ENCODE measurements at places on chromosomes 4 and X.

DNA sequence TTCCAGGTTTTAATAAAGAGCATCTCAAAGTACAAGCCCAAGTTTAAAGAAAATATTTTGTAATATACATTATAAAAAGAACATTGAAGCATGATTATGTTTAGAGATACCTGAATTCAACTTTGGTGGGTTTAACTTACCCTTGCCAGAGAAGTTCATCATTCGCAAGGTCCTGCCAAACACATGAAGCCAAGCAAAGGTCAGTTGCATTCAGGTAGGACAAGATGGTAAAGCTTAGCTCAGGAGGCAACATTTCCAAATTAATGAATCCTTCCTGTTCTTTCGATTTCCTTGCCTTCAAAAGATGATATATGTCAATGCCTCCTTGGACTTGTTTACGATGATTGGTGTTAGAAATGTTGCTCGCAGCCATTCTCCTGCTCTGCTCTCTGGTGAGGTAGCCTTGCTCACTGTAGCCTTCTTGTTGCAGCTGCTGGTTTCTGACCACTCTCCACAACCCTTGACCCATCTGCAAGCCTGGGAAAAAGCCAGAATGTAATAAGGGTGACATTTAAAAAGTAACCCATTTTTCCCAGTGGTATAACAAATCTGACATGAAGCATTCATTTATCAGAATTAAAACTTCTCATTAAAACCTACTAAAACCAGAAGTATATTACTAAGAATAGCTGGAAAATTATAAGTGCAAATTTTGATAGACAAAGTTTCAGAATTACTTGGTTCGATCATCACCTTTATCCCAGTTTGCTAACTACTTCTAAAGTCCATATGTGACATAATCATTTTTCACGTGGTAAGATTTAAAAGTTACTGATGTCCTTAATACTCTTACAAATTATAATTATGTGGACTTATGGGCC, 20.6 kb downstream of the FBXO8 start:
- DNase-seq = no peak

- DNase-seq = no peak
Measured at GRCh38 chr4:165588534-165589315, 209.9 kb downstream of the CPE start.

DNA sequence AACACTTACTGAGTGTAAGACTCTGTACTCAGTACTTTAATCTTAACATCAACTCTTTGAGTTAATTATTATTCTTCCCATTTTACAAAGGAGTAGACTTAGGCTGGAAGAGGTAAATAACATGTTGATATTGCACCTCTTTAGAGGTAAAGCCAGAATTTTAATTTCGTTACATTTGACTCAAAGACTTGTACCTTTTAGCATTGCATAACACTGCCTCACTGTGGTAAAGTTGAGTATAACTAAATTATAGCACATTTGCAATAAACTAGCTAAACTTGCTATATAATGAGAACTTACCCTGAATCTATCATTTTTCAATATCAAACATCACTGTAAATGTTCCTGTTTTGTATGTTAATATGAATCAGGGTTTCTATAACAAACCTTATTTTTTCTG, 218.5 kb downstream of the PRR32 start:
- DNase-seq = no peak

DNA sequence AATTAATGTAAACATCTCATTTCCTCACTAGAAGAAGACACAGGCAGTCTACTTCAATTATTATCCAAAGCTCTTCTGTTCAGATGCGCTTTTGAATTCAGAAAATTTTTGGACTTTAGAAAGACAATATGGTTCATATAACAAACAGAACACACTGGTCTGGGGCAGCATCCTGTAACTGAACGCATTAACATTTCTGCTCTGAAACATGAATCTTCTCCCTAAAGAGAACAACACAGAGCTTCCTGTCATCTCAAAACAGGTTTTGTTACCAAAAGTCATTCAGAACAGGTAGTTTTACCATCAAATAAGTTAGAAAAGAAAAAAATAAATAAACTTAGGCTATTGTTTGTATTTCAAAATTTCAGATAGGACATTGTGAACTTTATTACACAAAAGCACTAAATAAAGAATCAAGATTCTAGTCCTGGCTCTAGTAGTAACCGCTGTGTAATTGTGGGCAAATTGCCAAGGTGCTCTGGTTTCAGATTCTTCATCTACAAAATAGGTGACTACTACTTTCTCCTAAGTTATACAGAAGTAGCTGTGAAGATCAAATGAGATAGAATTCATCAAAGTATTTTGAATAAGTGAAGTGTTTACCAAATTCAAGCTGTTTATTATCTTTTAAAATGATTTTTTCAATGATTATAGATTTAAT, 252.3 kb upstream of the RASGEF1B start:
- DNase-seq = no peak

DNA sequence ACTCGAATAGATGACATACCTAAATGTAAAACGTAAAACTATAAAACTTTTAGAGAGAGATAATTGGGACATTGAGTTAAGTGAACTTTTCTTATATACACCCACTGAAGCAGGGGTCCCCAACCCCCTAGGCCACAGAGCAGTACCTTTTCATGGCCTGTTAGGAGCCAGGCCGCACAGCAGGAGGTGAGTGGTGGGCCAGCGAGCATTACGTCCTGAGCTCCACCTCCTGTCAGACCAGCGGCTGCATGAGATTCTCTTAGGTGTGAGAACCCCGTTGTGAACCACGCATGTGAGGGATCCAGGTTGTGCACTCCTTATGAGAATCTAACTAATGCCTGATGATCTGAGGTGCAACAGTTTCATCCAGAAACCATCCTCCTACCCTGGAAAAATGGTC, 114.8 kb downstream of the HMX1 start:
- DNase-seq = no peak

GRCh38 chrX:38402118-38402517, 49.7 kb downstream of the OTC start:
- no peak for DNase-seq

GRCh38 chrX:133454491-133454914, 39.2 kb upstream of the GPC4 start:
- DNase-seq = no peak

DNA sequence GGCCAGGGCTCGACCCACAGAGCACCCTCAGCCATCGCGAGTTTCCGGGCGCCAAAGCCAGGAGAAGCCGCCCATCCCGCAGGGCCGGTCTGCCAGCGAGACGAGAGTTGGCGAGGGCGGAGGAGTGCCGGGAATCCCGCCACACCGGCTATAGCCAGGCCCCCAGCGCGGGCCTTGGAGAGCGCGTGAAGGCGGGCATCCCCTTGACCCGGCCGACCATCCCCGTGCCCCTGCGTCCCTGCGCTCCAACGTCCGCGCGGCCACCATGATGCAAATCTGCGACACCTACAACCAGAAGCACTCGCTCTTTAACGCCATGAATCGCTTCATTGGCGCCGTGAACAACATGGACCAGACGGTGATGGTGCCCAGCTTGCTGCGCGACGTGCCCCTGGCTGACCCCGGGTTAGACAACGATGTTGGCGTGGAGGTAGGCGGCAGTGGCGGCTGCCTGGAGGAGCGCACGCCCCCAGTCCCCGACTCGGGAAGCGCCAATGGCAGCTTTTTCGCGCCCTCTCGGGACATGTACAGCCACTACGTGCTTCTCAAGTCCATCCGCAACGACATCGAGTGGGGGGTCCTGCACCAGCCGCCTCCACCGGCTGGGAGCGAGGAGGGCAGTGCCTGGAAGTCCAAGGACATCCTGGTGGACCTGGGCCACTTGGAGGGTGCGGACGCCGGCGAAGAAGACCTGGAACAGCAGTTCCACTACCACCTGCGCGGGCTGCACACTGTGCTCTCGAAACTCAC, 3.6 kb downstream of the MID1IP1 start:
- DNase-seq = peak; percentile 26

GRCh38 chrX:13090027-13090338, 45.6 kb upstream of the FAM9C start:
- DNase-seq = no peak

DNA sequence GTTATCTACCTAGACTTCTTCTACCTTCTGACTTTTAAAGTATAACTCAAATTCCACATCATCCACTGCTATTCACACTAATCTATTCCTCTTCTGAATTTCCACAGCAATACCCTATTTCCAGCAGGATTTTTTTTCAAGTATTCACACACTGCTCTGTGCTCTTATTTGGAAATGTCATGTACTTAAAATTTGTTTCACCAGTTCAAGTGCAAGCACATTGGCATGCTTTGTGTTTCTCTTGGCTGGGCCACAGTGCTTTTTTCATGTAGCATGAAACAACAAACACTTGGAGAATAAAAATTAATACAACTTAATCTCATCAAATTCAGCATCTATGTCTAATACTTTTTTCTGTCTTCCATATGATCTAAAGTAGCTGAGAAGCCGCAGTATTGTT, 161.8 kb upstream of the PCDH18 start:
- no peak for DNase-seq

DNA sequence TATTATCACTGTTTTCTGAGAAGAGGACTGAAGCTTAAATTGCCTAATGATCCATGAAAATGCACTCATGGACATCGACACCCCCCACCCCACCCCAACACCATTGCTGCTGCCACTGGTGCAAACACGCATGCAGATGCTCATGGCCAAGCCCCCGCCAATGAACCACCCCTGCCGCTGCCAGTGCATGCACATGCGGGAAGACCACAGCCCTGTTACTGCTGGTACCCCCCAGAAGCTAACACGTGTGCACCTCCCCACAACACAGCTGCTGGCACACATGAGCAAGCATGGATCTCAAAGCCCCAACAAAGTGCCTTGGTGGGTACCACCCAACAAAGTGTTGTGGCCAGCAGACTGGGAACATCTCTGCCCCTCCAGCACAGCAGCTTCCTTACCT, 594.1 kb upstream of the FAT1 start:
- no peak for DNase-seq

DNA sequence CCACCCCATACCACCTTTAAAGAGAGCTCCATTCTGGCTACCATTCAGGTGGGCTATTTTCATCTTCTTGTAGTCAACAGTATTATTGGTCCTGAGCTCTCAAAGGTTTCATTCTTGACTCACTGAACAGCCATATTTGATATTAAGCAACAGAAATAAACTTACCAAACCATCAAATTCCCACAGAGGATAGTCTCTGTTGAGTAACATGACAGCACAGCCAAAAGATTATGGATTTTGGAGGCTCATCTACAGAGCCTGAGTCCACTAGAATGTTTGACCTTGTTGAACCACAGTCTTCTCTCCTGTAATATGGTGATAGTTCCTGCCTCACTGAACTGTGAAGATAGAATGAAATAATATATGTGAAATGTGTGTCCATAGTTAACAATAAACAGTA, 276.3 kb upstream of the LDB2 start:
- no peak for DNase-seq

GRCh38 chr4:47668810-47669408, 169.0 kb downstream of the CORIN start:
- peak; percentile 13 for DNase-seq

DNA sequence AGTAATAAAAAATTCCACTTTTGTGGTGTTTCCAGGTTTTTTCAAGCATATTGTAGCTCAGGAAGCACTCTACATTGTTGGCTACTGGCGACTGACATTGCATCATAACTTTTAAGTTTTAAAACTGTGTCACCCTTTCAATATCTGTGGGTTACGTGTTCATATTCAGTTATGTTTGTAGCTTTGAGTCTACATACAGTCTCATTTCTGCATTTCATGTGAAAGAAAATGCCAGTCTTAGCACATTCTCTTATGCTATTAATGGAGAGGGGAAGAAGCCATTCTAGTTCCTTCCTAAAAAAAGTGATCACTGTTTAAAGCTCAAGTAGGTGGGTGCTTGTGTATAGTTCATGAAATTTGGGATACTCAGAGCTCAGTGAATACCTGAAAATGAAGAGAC, 38.1 kb downstream of the DIAPH2 start:
- no peak for DNase-seq

GRCh38 chr4:165364452-165365080, 14.2 kb upstream of the CPE start:
- no peak for DNase-seq

DNA sequence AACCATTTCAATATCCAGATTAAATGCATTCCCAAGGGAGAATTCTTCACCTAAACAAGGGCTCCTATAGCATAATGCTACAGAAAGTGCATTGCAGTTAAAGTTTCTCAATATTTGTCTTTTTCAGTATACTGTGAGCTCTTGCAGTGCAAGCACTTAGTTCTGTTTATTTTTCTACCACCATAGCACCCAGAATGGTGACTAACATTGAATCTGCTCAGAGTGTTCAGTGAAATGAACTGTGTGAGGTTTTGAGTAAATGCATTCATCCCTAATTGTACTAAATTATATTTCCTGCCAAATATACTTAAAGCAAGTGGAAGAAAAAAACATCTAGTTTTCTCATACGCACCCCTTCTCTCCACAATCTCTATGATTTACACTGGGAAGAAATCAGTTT, 383.9 kb downstream of the PCDH7 start:
- no peak for DNase-seq

DNA sequence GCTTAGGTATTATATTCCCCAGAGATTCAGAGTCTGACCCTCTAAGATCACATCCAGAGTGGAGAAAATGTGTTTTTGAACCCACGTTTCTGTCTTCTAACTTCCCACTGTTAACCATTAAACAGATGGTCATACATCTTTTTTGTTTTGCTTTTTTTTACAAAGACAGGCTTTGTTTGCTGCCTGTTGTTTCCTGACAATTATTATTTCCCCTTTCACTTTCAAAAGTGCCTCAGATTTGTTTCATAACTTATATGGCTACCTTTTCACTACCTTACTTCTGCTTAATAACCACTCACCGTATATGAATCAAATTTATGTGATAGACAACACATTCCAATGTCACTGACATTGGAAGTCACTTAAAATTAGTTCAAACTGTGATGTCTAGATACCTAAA, 142.2 kb downstream of the HS3ST1 start:
- DNase-seq = no peak

GRCh38 chr4:176805155-176805554, 12.4 kb upstream of the VEGFC start:
- DNase-seq = no peak

- no peak for DNase-seq
Measured at GRCh38 chr4:787561-787981, 38.4 kb downstream of the CPLX1 start.

All from nephron progenitor cell (in vitro differentiated cells).